SIG-M5 (cell line): ENCODE measurements at places on chromosomes 5 and 9.

GRCh38 chr5:151413800-151414199 is 33.6 kb upstream of the SLC36A1 start:
- no peak for DNase-seq

GRCh38 chr5:156971415-156971814 is 8.4 kb upstream of the TIMD4 start:
- DNase-seq, result no peak

- no peak for DNase-seq
Observed at GRCh38 chr5:133426264-133426663, 186.1 kb downstream of the FSTL4 start.

- no peak for DNase-seq
Observed at GRCh38 chr5:83720836-83721537, at the start of gene HAPLN1. TSS of gene HAPLN1 (minus strand) at chr5:83720855. CDS start at chr5:83673523, 47,332 bp downstream.

GRCh38 chr5:65194871-65195270 is 286.8 kb downstream of the ADAMTS6 start:
- no peak for DNase-seq

DNA sequence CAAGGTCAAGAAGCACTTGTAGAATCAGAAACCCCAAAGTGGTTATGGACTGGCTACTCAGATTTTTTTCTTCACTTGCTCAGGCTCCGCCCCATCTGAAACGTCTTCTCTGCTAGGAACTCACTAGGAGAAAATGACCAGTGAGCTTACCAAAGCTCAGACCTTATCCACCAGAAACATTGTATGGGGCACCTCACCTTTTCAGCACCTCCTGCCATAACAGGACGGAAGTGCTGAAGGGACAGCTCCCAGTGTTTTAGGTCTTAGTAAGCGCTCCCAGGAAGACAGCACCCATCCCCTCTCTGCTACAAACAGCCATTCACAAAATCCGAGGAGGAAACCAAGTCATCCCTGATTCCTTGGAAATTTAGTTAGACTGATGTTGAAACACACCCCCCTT is 1.2 kb upstream of the GABRA1 start:
- DNase-seq, result no peak

DNA sequence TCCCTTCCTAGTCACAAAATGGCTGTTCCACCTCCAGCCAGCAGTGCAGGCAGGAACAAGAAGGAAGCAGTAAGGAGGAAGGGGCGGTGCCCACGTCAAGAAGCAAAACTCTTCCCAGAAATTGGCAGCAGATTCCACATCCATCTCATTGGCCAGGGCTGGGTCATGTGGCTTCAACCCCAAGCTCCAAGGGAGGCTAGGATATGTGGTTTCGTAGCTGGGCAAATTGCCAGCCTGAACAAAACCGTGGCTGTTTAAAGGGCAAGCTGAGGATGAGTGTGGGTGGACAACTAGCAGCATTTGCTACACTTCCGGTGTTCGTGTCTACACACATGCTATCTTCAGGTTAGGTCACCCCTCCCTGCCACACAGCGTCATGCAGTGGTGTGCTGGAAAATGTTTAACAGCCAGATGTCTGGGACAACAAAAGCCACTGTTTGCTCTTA is 92.1 kb upstream of the MAP1B start:
- no peak for DNase-seq

GRCh38 chr9:87322840-87323635 is 174.6 kb upstream of the DAPK1 start:
- no peak for DNase-seq

DNA sequence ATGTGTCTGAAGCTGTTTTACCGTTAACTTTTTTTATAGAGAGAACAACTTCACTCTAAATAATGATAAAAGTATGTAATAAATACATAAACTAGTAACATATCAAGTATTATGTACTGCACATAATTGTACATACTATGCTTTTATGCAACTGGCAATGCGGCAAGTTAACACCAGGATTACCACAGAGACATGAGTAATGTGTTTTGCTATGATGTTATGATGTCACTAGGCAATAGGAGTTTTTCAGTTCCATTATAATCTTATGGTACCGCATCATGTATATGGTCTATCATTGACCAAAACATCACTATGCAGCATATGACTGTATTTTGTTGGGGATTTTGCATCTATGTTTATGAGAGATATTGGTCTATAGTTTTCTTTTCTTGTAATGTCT is 326.4 kb upstream of the TARS1 start:
- DNase-seq, result no peak

GRCh38 chr9:133448487-133448972 is 11.2 kb upstream of the CACFD1 start:
- no peak for DNase-seq

GRCh38 chr5:9398227-9398626 is 147.6 kb downstream of the SEMA5A start:
- no peak for DNase-seq

DNA sequence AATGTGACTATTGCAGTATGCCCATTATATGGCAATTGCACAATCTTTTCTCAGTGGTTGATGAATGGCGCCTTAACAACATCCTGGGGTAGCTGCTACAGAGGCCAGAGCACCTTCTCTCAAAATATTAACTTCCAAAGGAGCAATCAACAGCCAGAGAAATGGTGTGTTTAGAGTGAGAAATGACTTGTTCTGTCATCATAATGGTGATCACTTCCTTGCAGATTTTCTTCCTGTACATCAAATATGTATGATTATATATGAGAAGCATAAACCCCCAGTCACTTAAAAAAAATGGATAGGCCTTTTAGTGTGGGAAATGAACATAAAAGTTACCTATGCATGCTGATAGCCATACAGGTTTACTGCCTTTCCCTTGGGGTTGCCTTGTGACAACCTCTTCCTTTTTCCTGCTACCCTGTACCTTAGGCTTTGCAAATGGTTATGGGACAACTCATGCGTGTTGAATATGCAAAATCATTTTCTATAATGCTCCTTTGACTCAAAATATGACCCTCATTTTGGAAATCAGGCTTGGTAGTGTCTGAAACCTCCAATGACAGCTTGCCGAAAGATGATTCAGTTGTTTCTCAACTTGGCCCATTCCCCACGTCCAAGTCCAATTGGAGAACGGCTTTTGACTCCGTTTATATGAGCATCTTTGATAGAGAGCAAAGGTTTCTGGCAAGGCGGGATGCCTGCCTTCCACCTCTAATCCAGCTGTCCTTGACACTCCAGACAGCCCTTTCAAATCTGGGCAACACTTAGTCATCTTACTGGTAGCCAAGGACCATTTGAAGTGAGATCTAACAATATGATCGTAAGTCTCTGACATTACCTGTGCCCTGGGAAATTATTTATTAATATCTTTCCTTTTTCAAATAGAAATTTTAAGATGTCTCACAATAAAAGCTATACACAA is 69.3 kb downstream of the SLC1A1 start:
- DNase-seq, result no peak

DNA sequence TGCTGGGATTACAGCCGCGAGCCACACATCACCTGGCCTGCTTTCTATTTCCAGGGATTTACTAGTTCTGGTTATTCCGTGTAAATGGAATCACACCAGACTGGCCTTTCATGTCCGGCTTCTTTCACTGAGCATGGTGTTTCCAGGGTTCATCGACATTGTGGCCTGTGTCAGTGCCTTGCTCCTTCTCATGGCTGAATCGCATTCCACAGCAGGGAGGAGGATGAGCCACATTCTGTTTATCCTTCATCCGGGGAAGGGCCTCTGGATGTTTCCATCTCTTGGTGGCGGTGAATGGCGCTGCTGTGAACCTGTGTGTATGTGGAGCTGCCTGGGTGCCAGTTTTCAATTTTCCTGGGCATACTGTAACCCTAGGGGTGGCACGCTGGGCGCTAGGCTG is 58.7 kb upstream of the RNU6ATAC start:
- no peak for DNase-seq

DNA sequence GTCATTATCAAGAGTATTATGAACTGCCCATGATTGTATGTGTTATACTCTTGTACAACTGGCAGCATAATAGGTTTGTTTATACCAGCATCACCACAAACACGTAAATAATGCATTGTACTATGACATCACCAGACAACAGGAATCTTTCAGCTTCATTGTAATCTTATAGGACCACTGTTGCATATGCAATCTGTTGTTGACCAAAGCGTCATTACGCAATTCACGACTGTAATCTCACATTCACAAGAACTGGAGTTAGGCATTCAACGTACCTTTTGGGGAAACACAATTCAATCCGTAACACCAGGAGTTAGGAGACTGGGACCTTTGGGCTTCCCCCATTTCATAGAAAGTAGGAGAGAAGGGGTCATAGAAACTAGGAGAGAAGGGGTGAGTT is 20.4 kb upstream of the ARSI start:
- DNase-seq, result no peak

GRCh38 chr9:95785209-95785608 is 90.3 kb upstream of the ERCC6L2 start:
- DNase-seq, result no peak
